T-cell (primary cell): ENCODE measurements at places on chromosomes 16 and 17. TPM values are rescaled to one million over a fixed set of nuclear protein-coding genes. Genes with fewer than 3 reads are reported as not detected.

Gene PIRT
- total RNA-seq = not detected

Gene PDPK1
- total RNA-seq = 66.1 TPM

Gene HSD3B7
- 3.5 TPM for total RNA-seq

Gene FOXF1
- 0.15 TPM for total RNA-seq

Gene PSME3IP1
- total RNA-seq = 144 TPM

Gene NCBP3
- total RNA-seq = 36.3 TPM

Gene SLC12A4
- total RNA-seq = 33.7 TPM

Gene GCGR
- 0.13 TPM for total RNA-seq

Gene SLC5A2
- total RNA-seq = 2.6 TPM

Gene CPHXL2
- total RNA-seq = not detected

Gene TOP2A
- 4.2 TPM for total RNA-seq

Gene SCGB1C2
- not detected for total RNA-seq

Gene SLC7A6OS
- 42.5 TPM for total RNA-seq

Gene HASPIN
- total RNA-seq = 1.0 TPM

Gene AGRP
- total RNA-seq = not detected

Gene SSTR5
- total RNA-seq = not detected

Gene GPR139
- total RNA-seq = not detected

Gene SECTM1
- total RNA-seq = 1.3 TPM

Gene ANKRD40CL
- not detected for total RNA-seq

Gene RPGRIP1L
- total RNA-seq = 3.7 TPM

Gene VMO1
- total RNA-seq = 0.56 TPM

Gene UQCRC2
- 165 TPM for total RNA-seq

Gene PRSS22
- 0.56 TPM for total RNA-seq

Gene CSNK2A2
- total RNA-seq = 62.4 TPM
